ENCODE measurements at places on chromosomes 5 and 9.

DNA sequence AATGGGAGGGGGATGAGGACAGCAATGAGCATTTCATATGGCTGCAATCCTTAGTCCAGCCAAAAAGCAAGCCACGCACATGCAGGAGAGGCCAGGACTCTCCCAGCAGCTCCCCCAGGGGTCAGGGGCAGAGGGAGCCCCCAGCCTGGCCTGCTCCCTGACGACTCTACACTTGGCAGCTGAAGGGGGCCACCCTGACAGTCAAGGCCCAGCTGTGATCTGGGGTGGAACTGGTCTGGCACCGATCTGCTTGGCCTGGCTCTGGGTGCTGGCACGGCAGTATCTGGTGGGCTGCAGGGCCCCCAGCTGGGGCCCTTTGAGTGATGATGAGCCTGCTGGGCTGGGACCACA lies 118.1 kb downstream of the ADAMTS2 start:
- DNase-seq: no peak

- DNase-seq: no peak
Observed at GRCh38 chr5:93886917-93887361, 145.5 kb upstream of the POU5F2 start.

- peak; percentile 25 for DNase-seq
Observed at GRCh38 chr5:96259151-96259772, 173.8 kb downstream of the PCSK1 start.

GRCh38 chr9:77809552-77809951 lies 161.4 kb upstream of the GNA14 start:
- no peak for DNase-seq

DNA sequence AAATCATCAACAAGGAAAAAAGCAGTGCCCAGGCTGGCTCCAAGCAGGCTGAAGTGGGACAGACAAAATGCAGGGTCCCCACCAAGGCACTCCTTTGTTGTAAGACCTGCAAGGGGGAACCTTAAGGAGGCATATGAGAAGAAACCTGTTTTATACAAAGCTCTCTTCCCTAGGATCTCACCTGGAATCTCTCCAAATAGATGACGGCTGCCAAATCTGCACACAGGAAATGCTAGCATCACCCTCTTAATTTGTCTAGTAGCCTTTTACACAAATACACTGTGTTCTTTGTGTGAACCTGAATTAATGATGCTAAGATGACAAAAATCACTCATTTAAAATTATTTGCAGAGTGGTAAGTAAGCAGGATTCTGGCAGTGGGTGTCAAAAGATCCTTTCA lies 280.2 kb downstream of the SPOCK1 start:
- DNase-seq: no peak

Measured in hippocampal formation (tissue), 2 donors.